ENCODE measurements at places on chromosomes 1 and 21.

DNA sequence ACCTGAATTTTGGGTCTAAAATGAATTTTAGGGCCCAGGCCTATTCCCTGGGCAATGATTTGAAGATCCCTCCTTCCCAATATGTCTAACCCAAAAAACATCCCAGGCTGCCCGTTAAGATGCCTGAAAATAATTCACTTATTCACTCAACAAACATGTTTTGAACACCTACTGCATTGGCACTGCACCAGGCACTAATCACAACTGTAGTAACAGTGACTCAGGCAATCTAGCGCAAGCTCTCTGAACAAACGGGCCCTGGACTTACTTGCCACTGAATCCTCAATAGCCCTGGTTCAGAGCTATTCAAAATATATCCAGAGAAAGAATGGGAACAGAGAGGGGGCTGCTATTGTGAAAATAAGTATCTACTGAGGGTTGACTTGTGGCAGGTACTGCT is 4.2 kb downstream of the CD244 start:
- DNase-seq: no peak

DNA sequence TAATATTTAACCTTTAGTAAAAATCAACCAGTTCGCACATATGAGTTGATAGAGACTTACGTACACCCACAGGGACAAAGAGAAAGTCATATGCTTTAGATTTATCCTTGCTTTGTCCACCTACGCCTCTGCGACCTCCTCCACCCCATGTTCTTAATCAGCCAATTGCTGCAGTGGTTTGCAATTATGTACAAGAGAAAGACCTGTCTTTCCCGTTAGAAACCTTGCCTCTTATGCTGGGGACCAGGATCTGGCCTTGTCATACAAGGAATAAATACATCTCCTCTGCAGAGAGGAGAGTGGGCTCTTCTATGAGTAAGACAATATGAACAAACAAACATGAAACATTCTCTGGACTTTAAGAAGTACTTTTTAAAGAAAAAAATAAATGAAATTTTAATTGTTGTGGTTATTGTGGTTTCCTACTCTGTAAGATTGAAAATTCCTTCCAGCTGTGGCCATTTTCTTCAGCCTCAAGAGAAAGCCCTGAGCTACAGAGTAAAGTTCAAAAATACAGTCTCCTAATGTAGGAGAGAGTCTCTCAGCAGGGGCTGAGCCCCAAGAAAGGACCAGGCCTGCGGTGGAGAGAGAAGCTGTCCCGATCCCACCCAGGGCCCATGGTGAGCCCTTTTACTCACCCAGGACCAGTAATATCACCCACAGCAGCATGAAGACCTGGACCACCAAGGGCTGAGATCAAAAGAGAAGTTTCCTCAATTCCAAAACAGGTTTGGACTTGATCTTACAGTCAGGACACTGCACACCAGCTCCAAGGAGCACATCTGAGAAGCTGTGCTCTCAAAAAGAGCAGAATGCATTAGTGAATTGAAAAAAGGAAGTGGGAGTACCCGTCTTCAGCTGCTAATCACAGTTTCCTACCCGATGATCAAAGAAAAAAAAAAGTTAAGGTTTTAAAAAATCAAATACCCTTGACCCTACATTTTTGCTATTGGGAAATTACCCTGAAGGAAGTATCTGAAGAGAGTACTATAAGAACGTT is at the start of gene FCRL5:
FCRL5 (minus strand) TSS at position 822 of the 1,000 bp plus-strand sequence; CDS start at position 669, 153 bp downstream.
- no peak for DNase-seq

GRCh38 chr1:81725823-81726222 is 74.9 kb upstream of the ADGRL2 start:
- DNase-seq: no peak

DNA sequence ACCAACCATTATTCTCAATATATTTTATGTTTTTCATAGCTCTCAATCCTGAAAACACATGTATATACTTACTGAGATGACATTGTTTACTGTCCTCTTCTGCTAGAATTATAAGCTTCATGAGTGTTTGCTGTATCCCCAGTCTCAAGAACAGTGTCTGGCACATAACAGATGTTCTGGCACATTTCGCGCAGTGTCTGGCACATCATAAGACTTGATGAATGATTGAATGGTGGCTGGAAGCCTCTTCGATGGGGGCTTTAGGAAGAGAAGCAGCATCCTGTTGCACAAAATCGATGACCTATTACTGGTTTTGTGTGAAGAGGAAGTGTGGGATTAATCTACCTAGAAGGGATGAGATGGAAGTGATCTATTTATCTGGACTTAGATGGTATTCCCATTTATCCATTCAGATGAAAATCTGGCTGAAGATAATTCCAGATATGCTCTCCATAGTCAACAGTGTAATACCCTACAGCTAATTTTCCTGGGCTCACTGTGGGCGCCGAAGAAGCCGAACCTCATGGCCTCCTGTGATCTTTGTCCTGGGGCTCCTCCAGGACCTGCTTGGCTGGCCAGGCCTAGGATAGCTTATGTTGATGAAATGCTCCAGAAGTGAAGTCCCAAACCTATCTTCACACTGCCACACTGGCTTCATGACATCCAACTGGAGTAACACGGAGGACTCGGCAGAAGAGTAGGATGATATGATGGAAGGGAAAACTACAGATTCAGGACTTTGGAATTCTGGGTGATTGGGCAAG is 26.5 kb downstream of the CD34 start:
- no peak for DNase-seq

- DNase-seq: no peak
Observed at GRCh38 chr1:87916965-87917364, 588.3 kb downstream of the LMO4 start.

DNA sequence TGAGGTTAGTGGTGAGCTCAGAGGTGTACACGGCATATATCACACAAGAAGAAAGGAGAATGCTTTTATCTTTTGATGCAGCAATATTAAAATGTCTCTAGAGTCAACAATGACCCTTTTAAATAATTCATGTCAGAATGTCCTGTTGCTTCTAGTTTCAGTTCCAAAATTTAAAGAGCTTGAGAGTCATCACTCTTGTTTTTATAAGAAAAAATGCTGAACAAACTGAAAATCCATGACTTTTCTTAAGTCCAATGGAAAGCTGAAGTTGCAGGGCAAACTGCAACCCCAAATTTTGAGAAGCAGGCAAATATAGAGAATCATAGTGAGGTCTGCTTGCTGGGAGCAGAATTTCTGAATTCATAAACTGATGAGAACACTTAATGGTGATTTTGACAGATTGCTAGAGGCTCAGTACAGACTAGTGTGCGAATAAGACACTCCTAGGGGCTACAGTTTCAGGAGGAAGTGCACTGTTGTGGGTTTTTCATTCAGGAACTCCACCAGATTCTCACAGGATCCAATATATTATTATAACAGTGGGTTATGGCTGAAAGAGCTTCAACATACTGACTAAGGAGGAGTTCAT is 135.1 kb downstream of the CLIC6 start:
- no peak for DNase-seq

- no peak for DNase-seq
Observed at GRCh38 chr1:244662599-244662998, 9.7 kb downstream of the DESI2 start.

DNA sequence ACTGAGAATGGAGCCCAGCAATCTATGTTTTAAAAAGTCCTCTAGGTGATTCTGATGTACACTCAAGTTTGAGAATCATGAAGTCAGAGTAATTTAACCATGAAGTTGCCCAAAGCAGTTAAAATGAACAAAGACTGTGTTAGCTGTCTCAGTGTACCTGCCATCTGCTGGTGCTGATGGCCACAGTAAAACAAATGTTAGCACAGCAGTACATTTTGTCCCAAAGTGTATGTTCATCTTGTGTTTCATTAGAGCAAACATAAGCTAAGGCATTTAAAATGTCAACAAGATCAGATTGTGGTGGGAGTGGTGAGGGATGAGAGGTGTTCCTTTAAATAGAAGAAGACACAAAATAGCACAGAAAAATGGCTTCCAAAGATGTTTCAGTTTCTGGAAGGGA is 31.1 kb downstream of the FYB2 start:
- DNase-seq: no peak

- no peak for DNase-seq
Observed at GRCh38 chr1:200366577-200367253, 43.1 kb downstream of the ZNF281 start.

- DNase-seq: no peak
Observed at GRCh38 chr1:59113876-59114457, 182.9 kb upstream of the FGGY start.

DNA sequence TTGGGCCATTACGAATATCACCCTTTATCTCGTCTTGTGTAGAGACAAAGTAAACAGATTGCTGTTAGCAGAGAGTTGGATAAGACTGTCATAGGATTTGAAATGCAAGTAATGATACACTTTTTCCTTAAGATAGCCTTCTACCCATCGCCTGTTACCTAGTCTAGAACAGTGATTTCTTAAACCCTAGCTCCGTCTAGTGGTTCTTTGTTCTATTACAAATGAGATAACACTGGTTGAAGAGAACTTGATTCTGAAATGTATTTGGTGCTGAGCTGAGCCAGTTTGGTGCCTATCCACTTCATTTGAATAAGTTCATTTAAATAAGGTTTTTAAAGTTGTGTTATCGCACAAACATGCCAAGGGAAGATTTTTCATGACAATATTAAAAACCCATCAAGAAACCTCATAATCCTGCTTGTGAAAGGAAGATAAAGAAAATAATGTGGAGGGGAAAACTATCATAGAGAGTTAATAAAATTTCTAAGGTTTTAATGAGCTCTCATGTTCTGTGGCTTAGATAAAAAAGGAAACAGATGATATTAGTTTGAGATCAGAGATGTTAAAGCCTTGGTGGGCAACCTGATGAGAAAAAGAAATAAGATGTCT is 1.5 kb upstream of the KCNH1 start:
- no peak for DNase-seq

- DNase-seq: no peak
Observed at GRCh38 chr1:93963585-93963984, 54.4 kb upstream of the GCLM start.

- no peak for DNase-seq
Observed at GRCh38 chr1:243917863-243918565, 68.0 kb upstream of the AKT3 start.

DNA sequence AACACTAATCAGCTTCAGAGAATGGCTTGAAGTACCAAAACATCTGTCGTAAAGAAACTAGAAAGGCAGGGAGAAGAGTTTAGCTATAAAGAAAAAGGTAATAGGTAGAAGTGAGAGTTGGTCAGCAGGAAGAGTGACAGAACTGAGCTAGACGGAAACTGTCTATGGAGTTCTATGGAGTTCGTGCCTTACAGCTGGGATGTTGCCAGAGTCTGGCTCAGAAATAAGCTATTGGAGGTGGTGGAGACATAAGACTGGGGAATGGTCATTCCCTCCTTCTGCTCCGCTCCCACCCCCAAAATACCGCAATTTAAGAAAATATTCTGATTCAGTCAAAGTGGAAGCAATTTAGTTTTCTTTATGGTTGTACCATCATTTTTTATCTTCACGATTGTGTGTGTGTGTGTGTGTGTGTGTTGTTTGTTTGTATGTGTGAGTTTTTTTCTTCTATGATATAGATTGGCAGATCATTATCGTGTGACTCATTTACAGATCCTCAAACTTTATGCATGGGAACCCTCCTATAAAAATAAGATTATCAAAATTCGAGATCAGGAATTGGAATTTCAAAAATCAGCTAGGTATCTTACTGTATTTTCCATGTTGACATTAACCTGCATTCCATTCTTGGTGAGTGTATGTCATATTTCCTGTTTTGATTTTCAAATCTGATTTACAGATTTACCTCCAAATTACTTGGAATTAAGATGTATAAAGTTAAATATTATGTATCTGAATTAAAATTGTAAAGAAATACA is 79.0 kb downstream of the HSPA13 start:
- no peak for DNase-seq

GRCh38 chr1:193549081-193549480 is 362.7 kb upstream of the B3GALT2 start:
- DNase-seq: no peak

DNA sequence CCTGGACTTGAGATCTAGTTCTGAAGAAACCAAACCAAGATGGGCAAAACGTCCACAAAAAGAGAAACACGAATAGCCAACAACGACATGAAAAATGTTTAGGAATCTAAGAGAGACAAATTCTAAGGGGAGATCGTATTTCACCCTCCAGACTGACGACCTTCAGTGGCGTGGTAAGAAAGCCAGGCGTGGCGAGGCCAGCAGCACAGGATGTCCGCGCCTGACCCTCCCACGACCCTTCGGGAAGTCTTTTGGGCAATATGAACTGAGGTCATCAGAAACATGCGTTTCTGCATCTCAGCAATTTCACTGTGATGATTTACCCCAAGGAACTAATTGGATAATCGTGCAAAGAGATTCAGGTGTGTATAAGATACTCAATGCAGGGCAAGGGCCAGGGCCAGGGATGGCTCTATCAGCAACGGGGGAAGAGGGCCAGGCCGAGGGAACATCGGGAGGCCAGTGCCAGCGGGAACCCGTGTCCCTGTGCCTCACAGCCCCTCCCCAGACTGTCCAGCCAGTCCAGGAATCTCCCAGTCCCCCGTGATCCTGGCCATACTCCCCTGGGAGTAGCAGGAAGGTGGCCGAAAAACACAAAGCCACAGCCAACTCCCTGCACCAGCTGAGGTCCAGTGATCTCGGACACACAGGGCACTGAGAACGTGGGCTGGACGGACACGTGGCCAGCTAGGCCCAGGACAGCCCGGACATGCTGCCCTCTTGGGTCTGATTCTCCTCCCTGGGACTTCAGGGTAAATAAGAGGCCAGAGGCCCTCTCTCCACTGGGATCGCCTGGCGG is 53.6 kb upstream of the ADARB1 start:
- peak; percentile 42 for DNase-seq

DNA sequence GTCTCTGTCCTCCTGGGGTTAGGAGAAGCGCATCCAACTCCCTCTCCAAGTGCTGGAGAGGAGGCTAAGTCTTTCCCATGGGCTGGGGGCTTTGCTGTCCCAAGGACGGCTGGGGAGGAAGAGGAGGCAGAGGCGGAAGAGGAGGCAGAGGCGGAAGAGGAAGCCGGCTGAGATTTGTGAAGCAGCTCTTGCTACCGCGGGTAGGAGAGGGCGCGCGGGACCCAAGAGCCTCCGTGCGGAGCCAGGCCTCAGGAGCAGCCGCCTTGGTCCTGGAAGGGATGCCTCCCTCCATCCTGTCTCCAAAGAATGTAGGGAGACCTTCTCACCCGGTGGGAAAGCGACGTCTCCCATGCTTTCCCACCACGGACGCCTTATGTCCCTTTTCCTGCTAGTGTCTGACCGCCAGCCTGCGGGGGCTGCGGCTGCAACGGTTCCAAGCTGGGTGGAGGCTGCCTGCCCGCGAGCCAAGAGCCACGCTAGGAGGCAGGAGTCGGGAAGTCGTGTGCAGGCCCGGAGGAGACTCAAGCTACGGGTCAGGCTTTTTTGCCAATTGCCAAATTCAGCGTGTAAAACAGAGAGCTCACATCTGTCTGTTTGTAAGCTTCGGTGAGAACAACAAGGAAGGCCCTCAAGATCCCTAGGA is 320.3 kb downstream of the FAM72C start:
- no peak for DNase-seq
